ENCODE measurements at places on chromosomes 6 and 20.

- no peak for DNase-seq
Measured at GRCh38 chr6:157019115-157019641, 242.0 kb downstream of the ARID1B start.

- DNase-seq: no peak
Measured at GRCh38 chr6:148200781-148201180, 141.9 kb upstream of the SASH1 start.

DNA sequence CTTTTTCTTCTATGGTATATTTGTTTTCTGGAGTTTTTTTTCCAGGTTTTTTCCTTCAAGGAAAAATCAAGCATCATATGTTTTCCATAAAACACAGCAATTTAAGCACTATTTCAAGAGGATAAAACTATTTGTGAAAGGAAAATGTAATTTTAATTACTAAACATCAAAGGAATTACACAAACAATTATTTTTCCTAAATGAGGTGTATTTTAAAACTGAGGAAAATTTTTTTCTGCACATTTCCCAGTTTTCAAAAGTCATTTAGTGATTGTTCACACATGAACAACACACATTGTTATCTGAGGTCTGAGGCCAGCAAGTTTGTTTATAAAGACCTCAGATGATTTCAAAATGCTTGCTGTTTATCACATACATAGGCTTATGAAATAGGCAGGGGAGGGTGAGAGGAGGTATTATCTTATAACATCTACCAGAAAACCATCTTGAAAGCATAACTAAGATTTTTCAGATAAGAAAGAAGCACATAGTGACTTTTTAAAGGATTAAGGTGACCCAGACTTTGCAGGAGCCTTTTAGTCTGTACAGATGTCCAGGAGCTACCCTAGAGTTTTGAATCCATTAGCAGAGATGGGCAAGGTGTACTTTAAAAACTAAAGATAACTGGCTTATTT, 381.6 kb downstream of the GJA1 start:
- DNase-seq: no peak

DNA sequence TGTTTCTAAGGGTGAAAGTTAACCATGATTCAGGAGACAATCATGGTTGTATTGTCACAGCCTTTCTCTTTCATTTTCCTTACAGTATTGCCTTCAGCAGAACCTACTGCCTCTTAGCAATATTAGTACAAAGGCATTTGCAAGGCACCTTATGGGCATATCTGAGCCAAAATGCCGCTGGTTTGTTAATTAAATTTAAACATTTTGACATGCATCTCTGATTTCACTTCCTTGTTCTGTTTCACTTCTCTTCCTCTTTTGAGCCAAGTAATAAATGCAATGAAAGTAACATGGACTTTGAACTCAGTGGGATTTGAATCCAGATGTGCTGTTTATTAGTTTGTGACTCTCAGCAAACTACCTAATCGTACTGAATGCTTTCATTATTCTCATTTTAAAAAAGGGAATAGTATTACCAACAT, 467.4 kb upstream of the CITED2 start:
- no peak for DNase-seq

- DNase-seq: no peak
Measured at GRCh38 chr6:131980791-131981623, 29.8 kb upstream of the CCN2 start.

- no peak for DNase-seq
Measured at GRCh38 chr20:25499855-25500434, 85.4 kb downstream of the NINL start.

- DNase-seq: no peak
Measured at GRCh38 chr6:137210903-137211302, 8.3 kb downstream of the IFNGR1 start.

DNA sequence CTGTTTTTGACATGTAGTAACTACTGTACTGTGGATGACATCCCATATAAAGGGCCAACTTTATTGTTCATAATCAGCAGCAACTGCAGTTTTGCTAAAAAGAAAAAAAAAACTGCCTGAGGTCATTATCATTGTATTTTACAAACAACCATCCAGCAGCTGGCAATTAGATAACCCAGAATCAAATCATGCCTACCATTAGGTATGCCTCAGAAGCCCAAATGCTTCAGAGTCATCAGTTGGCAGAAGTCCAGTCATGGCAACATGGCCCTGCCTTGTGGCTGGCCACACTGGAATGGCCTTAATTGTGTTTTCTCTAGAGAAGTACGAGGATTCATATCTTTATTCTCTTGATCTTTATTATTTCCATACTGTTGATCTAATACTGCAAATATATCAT, 462.4 kb upstream of the NRSN1 start:
- DNase-seq: no peak

- no peak for DNase-seq
Measured at GRCh38 chr6:136344420-136344819, 54.8 kb upstream of the BCLAF1 start.

DNA sequence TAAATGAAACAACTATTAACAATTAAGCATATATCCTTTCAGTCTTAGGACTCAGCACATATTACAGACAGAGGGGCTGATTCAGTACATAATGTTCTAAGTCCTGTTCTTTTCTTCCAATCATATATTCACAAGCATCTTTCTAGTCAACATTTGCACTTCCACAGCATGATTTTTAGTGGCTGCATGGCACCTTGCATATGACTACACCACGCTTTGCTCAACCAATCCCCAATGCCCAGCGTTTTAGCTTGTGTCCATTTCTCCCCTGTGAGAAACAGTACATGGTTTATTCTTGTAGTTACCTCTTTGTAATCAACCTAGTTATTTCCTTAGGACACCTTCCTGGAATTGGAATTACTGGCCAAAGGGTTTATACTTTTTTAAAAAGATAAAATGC, 33.2 kb downstream of the AAR2 start:
- no peak for DNase-seq

- DNase-seq: no peak
Measured at GRCh38 chr20:34642009-34642408, 34.9 kb downstream of the PIGU start.

GRCh38 chr6:112717401-112717800, 370.3 kb downstream of the RFPL4B start:
- DNase-seq: no peak

DNA sequence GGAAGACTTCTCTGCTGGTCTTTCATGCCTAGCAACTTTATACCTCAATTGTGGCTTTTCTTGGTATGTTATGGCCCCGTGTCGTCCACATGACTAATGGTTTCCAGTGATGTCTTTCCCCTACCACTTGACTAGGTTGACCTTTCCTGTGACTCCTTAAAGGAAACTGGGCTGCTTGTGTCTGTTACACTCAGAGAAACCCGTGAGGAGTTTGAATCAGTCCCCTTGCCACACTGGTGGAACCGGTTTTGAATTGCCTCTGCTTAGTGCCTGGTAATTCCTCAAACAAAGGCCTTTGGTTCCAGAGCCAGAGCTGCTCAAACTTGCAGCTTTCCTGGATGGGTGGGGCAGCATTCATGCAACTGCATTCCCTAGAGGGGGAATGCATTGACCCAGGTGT, 21.9 kb downstream of the ECT2L start:
- DNase-seq: no peak

- DNase-seq: no peak
Measured at GRCh38 chr6:72363844-72364740, 257.8 kb upstream of the KCNQ5 start.

GRCh38 chr6:3426927-3427686, 29.7 kb downstream of the SLC22A23 start:
- DNase-seq: no peak

DNA sequence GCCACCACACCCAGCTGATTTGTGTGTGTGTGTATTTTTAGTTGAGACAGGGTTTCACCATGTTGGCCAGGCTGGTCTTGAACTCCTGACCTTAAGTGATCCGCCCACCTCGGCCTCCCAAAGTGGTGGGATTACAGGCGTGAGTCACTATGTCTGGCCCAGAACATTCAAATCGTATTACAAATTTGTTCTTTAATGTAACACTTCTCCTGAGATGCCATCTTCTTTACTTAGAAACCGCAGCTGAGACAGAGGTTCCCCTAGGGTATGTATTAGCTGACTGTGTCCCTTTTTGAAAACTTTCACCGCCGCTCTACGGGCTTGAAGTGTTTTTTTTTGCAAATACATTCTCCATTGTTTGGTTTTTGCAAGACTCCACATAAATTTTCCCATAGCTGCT, 62.6 kb downstream of the TOX2 start:
- no peak for DNase-seq

GRCh38 chr6:52535711-52536423, 41.0 kb downstream of the TRAM2 start:
- DNase-seq: no peak

Measured in activated CD4-positive, alpha-beta T cell treated with anti-CD3 and anti-CD28 coated beads for 1 hour (primary cell).